ENCODE measurements at places on chromosomes 6 and 20. TPM values are rescaled to one million over a fixed set of nuclear protein-coding genes. Genes with fewer than 3 reads are reported as not detected.

- no peak overlapping the region for H3K27ac ChIP-seq
- no peaks in the 10 kb centered on the region for H3K27me3 ChIP-seq
- DNase-seq, result no peak
Observed at GRCh38 chr20:46974669-46975434, 80.2 kb downstream of the EYA2 start.

DNA sequence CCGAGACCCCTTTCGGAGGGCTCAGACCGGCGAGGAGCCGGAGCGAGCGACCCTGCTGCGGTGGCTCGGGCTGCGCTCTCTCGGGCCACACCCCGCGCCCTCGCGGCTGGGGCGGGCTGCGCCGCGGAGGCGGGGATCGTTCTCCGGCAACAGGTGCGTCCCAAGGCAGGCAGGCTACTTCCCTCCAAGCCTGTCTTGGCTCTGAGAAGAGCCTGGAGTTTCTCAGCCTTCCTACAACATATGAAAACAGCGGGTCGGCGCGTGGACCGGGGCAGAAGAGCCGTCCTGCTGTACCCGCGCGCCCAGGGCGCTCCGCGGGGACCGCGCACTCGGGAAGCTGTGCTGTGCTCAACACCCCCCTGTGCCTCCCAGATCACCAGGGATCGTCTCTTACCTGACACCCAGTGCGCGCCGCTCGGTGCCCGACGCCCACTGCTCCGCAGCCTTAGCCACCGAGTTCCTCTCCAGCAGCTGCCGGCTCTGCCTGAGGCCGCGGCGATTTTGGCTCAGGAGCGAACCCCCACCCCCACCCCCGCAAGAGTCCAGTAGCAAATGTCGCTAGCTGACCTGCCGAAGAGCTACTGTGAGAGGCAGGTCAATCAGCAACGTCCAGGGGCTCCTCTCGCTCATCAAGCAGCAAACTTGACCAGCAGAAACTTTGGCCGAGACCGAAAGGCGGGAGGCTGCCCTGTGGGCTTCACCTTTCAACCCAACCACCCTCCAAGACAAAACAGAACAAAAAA lies 3.7 kb upstream of the OLIG3 start:
- H3K27ac ChIP-seq, result no peak overlapping the region
- H3K27me3 ChIP-seq, result peaks cover 17% of the 10 kb centered on the region
- no peaks in the 10 kb centered on the region for H3K36me3 ChIP-seq

DNA sequence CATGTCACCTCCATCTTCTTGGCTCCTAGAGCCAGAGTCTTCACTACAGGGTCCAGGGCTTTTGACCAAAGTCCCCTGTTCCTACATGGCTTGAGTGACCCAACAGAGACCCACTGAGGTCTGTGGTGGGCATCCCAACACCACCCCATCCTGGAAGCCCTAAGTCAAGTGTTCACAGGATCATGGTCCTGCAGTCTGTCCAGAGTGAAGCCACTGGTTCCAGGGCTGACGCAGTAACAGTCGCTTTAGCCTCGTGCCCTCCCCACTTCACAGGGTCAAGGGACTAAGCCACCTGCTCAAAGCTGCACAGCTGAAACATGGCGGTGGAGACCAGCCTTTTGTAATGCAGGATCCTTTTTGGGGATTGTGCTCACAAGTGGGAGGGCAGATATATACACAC lies 133.9 kb downstream of the JPH2 start:
- H3K27ac ChIP-seq, result no peak overlapping the region
- H3K27me3 ChIP-seq, result no peaks in the 10 kb centered on the region
- peak; percentile 77 for DNase-seq
- no peaks in the 10 kb centered on the region for H3K4me1 ChIP-seq
- H3K4me3 ChIP-seq, result no peak overlapping the region

DNA sequence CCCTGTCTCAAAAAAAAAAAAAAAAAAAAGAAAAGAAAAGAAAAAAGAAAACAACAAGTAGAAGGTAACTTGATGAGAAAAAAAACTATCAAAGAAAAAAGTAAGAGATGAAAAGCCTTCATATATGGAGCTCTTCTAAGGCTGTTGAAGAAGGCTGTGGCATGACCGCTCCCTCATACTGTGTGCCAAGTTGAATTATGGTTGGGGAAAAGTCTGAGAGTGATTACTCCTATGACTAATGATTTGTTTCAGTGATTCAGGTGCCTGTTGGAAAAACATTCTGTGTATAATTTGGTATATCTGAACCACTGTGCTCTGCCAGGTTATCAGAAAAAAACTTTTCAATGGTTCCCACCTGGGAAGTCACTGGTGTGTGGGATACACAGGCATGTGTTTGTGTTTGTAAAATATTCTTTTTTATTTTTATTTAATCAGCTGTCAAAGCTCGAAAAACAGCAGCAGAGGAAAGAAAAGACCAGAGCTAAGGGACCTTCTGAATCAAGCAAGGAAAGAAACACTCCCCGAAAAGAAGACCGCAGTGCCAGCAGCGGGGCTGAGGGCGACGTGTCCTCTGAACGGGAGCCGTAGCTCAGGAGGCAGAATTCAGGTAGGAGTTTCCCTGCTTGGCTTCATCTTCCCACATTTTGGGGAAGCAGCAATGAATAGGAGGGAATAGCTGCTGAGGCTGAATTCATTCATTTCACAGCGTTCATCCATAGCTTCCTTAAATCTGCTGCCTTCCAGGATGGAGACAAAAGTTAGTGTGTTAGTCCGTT lies 69.7 kb upstream of the SCP2D1 start:
- DNase-seq, result no peak
- H3K4me3 ChIP-seq, result no peak overlapping the region
- peaks cover 10% of the 10 kb centered on the region for H3K36me3 ChIP-seq
- H3K4me1 ChIP-seq, result peaks cover 5% of the 10 kb centered on the region

DNA sequence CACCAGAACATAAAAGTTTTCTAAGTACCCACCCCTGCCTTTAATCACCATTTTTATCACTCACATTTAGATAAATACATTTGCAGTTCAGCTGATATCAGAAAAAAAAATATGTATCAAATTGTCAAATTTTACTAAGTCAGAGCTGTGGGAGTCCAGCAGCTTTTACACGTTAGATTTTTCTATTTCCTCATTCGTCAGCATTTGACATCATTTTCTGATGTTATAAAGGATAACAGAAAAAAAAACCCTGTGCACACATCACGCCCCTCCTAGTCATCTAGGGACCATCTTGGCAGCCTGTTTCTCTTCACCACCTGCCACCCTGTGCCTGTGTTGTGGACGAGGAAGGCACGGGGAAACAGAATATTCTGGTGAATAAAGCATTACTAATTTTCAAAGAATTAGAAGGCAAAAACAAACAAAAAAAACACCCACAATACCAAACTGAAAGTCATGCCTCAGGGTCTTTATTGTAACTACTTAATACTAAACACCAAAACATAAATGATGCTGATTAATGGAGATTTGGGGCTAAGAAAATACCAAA lies 12.4 kb downstream of the B4GALT5 start:
- no peak for DNase-seq
- H3K4me1 ChIP-seq, result peaks cover 53% of the 10 kb centered on the region
- H3K4me3 ChIP-seq, result no peak overlapping the region
- H3K27me3 ChIP-seq, result no peaks in the 10 kb centered on the region
- no peaks in the 10 kb centered on the region for H3K36me3 ChIP-seq

DNA sequence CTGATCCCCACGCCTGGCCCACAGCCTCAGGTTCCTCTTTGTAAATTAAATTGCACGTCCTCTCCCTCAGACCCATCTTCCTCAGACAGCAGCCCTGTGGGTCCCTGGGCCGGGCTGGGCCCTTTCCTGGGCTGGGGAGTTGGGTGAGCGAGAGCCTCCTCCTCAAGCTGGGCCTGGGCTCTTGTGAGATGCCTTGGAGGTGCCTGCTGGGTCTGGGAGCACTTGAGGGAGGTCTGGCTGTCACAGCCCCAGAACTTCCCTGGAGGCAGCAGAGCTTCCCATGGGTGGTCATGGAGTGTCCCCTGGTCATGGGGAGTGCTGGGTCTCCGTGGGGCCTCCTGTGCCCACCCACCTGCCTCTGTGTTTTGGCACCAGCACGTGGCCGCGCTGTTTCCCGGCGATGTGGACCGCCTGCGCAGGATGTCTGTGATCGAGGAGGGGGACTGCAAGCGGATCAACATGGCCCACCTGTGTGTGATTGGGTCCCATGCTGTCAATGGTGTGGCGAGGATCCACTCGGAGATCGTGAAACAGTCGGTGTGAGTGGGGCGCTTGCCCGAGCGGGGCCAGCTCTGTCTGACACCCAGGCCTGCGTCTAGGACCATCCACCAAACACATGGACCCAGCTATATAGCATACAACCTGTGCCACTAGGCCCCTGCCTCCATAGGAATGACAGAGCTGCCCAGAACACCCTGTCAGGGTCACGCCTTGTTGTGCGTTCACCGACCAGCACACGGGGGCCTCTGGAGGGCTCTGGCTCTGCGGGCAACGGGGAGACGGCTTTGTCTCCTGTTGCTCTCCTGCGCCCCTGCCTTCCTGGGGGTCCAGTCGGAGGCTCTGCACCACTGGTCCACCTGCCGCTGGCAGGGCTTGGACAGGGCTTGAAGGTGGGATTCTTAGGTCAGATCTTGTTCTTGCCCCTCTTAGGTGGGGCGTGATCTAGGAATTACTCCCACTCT lies 33.0 kb downstream of the PYGB start:
- no peak overlapping the region for H3K27ac ChIP-seq
- DNase-seq, result no peak
- H3K4me3 ChIP-seq, result no peak overlapping the region
- no peaks in the 10 kb centered on the region for H3K27me3 ChIP-seq

GRCh38 chr6:30942338-30943060 lies 1.7 kb downstream of the MUCL3 start:
- H3K27ac ChIP-seq, result no peak overlapping the region
- DNase-seq, result no peak

- no peak for DNase-seq
- H3K27ac ChIP-seq, result no peak overlapping the region
- H3K4me3 ChIP-seq, result no peak overlapping the region
- no peaks in the 10 kb centered on the region for H3K36me3 ChIP-seq
- peaks cover 22% of the 10 kb centered on the region for H3K4me1 ChIP-seq
Observed at GRCh38 chr6:37077191-37077904, 71.9 kb downstream of the FGD2 start.

DNA sequence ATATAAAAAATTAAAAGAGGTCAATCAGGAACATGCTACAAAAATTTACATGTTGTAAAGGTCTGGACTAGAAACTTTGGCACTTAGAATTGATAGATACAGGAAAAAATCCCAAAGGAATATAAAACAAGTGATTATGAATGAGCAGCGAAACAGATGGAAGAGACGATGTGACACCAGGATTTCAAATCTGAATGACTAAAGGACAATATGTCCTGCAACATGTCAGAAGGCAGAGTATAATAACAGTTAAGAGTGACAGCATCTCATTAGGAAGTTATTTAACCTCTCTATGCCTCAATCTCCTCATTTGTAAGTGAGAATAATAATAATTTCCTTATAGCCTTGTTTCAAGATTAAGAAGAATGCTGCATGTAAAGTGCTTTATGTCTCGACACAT lies 50.3 kb downstream of the FRK start:
- DNase-seq, result no peak
- no peak overlapping the region for H3K27ac ChIP-seq
- H3K4me1 ChIP-seq, result peaks cover 10% of the 10 kb centered on the region
- no peaks in the 10 kb centered on the region for H3K27me3 ChIP-seq
- no peak overlapping the region for H3K4me3 ChIP-seq

DNA sequence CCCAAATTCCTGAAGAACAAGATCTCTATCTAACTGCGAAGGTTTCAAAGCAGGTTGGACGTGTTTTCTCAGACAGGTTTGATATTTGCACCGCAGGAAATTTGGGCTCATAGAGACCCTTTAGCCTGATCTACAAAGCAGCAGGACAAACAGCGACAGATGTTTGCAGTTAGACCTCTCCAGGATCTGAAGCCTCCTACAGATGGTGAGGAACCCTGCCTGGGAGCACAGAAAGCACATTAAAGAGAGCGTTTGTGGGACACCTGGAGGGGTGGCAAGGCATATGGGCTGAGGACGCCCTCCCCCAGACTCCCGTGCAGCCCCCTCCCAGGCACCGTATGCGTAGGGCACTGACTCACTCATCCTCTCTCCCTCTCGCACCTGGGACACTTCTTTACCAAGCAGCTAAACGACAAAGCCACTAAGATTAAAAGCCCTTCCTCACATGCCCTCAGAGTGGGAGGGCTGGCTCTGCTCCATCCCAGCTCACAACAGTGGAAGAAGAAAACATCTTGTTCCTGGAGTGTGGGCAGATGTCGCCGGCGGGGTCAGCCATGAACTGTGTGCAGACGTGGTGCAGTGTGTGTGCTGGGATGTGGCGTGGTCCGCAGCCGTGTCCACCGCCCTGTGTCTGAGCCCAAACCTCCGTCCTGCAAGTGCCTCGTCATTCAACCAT lies 249.7 kb upstream of the AFDN start:
- H3K27me3 ChIP-seq, result no peaks in the 10 kb centered on the region
- DNase-seq, result peak; percentile 77
- peaks cover 13% of the 10 kb centered on the region for H3K4me1 ChIP-seq
- no peak overlapping the region for H3K27ac ChIP-seq
- no peaks in the 10 kb centered on the region for H3K36me3 ChIP-seq
- H3K4me3 ChIP-seq, result no peak overlapping the region

DNA sequence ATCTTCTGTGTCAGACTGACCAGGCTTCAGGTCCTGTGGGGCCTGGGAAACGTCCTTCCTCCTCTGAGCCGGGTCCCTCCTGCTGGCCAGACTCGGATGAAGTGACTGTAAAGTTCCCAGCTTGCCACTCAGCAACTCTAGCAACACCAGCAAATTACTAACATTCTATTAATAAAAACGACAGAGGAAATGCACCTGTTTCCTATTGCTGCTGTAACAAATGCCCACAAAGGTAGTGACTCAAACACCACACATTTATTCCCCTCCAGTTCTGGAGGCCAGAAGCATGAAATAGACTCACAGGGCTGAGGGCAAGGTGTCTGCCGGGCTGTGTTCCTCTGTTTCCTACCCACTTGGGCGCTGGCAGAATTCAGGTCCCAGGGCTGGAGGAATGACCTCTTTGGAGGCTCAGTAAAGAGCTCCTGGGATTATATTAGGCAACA lies 48.8 kb downstream of the CTCFL start:
- H3K4me3 ChIP-seq, result no peak overlapping the region
- H3K27me3 ChIP-seq, result no peaks in the 10 kb centered on the region
- H3K27ac ChIP-seq, result no peak overlapping the region
- H3K4me1 ChIP-seq, result no peaks in the 10 kb centered on the region
- H3K36me3 ChIP-seq, result no peaks in the 10 kb centered on the region
- DNase-seq, result no peak

DNA sequence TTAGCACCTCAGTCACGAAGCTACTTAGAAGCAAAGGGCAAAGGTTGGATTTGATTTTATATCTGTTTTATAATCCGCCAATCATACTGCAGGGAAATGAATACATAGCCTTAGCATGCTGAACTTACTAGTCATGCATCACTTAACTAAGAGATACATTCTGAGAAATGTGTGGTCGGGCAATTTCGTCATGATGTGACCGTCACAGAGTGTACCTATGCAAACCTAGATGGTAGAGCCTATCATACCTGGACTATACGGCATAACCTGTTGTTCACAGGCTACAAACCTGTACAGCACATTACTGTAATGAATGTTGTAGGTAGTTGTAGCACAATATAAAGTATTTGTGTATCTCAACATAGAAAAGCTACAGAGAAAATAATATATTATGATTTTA lies 345.2 kb upstream of the RGS17 start:
- no peak overlapping the region for H3K27ac ChIP-seq
- no peaks in the 10 kb centered on the region for H3K4me1 ChIP-seq
- no peaks in the 10 kb centered on the region for H3K27me3 ChIP-seq
- DNase-seq, result no peak
- H3K4me3 ChIP-seq, result no peak overlapping the region
- H3K36me3 ChIP-seq, result no peaks in the 10 kb centered on the region

The MYLK4 gene
- 0.74 TPM for total RNA-seq

The CD93 gene
- total RNA-seq, result 45.4 TPM

The DEFB113 gene
- total RNA-seq, result not detected

The OARD1 gene
- 14.7 TPM for total RNA-seq

The ROS1 gene
- total RNA-seq, result not detected

The BANF2 gene
- total RNA-seq, result not detected

The PPP1R14C gene
- total RNA-seq, result 23.8 TPM

The SLC35B2 gene
- total RNA-seq, result 19.6 TPM

The TTI1 gene
- total RNA-seq, result 13.5 TPM

All from vagina (tissue), 2 donors.